HCT116 (cell line): ENCODE measurements at places on chromosomes 12 and 14. TPM values are rescaled to one million over a fixed set of nuclear protein-coding genes. Genes with fewer than 3 reads are reported as not detected.

Gene LRIG3
- total RNA-seq = 11.1 TPM

DNA sequence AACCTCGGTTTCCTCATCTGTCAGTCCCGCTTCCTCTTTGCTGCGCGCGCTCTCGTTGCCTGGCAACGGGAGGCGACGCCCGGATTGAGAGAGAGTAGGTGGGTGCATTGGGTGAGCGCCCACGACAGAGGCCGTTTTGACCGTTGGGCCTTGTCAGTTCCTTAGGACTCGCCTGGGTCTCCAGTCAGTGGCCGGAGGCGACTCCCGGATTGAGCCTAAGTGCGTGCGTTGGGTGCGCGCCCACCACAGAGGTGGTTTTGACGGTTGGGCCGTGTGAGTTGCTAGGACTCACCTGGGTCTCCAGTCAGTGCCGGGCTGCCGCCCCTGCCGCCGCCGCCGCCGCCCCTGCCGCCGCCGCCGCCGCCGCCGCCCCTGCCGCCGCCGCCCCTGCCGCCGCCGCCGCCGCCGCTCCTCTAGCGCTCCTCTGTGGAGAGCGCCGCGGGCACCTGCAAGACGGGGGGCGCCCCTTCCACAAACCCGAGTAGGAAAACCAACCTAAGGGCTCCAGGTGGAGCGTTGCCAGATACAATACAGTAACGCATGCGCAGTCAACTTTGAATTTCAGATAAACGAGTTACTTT is 37.2 kb downstream of the APOBEC1 start:
- DNase-seq = no peak

GRCh38 chr14:23344481-23344880 is 8.2 kb downstream of the SLC22A17 start:
- DNase-seq = no peak

DNA sequence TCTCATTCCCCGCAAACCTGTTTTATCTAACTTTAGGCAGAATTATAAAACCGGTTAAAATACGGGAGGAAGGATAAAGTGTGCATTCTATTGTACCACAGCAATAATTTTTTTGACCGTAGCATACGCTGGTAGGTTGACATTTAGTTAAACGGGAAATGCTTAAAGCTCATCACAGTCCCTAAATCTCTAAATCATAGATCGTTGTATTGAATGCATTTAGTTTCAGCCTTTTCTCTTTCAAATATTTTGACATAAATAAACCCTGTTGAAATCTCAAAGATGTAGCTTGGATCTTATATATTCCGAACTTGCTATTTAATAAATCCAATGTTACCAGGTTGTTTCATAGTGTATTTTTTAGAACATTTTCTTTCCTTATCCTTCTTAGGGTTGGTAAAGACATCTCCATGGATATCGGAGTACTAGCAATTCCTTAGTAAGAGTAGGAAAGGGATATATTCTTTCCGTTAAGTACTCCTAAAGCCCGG is 798 bp downstream of the CLEC2B start:
- DNase-seq = no peak

DNA sequence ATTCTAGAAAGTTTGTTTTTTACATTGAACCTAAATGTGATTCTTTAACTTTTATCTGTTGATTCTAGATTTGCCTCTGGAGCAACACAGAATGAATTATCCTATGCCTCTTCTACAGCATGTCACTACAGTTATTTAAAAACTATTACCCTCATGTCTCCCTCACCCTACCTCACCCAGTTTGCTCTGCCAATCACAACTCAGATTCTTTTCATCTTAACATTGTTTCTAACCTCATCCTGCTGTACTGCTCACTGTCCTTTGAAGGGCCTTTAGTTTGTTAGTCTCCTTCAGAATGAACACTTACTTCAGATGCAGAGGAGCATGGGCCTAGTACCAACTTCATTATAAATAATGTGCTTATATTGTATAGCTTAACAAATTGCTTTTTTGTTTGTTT is 21.5 kb downstream of the YLPM1 start:
- no peak for DNase-seq

Gene UBR7
- 23.9 TPM for total RNA-seq

Gene ERBB3
- total RNA-seq = 39.7 TPM

Gene CLEC4C
- not detected for total RNA-seq

- DNase-seq = no peak
These were observed 107.9 kb downstream of the ALG10B start for GRCh38 chr12:38424436-38424835.

DNA sequence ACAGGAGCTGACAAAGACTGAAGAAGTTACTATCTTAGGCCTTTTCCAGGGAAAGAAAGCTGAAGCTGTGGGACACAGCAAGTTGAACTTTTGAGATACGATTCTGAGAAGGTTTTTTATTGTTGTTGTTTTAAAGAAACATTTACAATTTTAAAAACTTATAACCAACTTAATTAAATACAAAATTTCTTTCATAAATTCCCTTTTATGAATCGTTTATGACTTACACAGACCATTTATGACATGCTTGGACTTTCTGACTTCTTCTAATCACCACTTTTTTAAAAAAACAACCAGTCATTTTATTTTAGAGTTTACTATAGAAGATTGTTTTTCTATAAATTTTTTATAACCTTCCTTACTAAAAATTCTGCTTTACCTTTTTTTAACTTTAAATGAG is 68.7 kb downstream of the DHRS2 start:
- peak; percentile 16 for DNase-seq

DNA sequence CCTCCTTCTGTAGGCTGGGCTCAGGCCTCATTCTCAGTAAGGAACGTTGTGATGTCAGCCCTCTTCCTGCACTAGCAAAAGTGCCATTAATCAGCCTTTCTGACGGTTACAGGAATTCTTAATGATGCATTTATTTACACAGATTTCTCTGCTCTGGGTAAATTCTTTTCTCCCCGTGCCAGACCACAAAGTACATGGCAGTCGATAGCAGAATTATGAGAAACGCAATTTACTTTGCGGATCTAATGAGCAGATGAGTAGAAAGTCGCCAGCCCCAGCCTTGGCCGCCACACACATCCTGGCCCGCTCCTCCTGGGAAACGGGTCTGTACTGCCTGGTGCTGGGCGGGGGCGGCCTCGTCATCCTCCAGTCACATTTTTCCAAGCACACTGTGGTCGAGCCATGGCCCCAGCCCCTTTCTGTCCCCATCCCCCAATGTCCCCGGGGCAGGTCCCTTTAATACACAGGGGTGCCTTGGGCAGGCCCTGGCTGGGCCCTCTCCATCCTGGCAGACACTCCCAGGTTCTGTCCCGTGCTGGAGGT is 25.9 kb downstream of the NOC4L start:
- no peak for DNase-seq

DNA sequence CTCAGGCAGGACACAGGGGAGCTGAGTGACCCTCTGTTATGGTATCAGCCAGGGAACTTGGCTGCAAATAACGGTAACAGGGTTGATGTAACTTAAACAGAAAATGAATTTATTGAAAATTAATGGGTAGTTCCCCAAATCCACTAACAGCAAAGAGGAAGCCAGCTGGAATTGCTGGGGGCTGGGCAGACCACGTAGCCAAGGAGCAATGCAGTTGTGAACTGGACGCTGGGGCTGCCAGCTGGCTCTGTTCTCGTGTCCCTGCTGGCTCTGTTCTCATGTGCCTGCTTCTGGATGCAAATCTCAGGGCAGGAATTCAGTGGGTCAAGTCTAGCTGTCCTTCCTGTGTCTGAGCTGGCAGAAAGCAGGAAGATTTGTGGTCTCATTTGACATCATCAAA is 1383.3 kb upstream of the TMEM132C start:
- DNase-seq = no peak

- peak; percentile 59 for DNase-seq
These were observed 100.7 kb downstream of the LRRK2 start for GRCh38 chr12:40325349-40325960.
